Activated CD8-positive, alpha-beta memory T cell treated with anti-CD3 and anti-CD28 coated beads for 24 hours (primary cell): ENCODE measurements at places on chromosomes 12 and 14.

DNA sequence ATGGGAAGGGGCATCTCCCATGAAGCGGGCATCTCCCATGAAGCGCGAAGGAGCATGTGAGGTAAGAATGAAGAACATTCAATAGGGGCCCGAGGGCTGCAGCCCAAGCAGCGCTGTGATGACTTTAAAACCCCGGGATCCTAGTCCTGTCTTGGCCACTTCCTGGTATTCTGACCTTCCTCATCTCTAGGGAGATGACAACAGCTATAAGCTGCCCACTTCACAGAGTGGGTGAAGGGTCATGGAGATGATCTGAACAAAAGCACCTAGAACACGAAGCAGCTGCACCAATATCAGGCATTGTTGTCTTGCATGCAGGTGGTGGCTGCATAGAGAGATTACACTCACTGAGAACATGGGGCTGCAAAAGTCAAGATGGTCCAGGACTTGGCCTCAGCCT, 64.5 kb downstream of the SPTB start:
- no peak for DNase-seq

GRCh38 chr14:75077794-75078193, 8.4 kb downstream of the ZC2HC1C start:
- DNase-seq = no peak

DNA sequence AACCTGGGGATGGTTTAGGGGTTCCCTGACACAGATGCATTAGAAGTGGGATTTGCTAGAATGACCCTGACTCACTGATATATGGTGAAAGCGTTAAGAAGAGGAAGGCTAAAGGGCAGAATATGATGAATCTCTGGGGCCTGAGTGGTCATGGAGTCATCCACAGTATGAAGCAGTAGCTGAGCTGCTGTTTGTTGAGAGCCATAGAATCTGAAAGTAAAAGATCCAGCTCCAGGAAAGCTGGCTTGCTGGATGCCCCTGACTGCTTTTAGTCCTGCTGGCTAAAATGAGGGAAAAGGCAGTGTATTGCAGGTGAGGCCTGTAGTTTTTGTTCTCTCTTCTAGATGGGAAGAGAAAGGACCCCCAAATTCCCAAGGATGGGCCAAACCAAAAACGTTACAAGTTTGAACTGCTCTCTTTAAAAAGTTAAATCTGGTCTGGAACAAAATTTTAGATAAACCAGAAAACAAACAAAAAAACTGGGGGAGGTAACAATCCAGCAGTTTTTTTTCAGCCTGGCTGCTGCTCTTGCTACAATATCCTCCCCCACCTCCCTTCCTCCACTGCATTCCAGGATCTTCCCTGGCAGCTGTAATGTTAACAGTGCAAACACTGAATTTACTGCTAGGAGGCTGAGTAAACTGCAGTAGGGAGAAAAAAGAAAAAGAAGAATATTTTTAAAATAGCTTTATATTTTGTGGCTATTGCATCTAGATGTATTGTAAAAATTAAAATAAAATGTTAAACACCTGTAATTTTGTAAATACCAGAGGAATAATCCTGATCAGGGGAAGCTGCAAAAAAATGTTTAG, 16.5 kb downstream of the SEL1L start:
- DNase-seq = no peak

DNA sequence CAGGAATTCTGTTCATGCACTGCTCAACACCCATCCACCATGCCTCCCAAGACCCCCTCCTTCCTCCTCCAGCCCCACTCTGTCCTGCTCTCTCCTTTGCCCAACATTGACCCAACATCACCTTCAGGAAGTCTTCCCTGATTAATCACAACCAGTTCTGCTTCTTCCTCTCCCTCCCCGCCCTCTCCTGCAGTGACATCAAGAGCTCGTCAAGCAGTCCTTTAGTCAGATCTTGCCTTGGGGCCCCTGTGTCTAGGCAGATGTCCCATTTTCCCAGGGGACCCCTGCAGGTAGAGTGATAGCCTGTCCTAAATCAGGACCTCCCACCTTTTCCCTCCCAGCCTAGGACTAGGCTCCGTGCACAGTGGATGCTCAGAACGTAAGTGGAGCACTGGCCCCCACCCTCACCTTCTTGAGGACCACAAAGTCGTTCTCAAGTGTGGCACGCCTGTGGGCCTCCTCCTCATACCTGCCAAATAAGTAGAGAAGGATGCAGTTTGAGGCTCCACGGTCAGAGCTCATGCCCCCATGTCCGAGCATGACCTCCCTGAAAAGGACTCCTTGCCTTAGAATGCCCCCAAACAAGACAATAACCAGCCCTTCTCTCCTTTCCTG, 2.3 kb downstream of the KRT78 start:
- no peak for DNase-seq

- DNase-seq = no peak
Observed at GRCh38 chr14:74591899-74592298, 20.1 kb downstream of the LTBP2 start.

GRCh38 chr14:103541709-103542604, 13.0 kb downstream of the TRMT61A start:
- no peak for DNase-seq

GRCh38 chr12:13769966-13770365, 211.4 kb downstream of the GRIN2B start:
- no peak for DNase-seq

- no peak for DNase-seq
Observed at GRCh38 chr14:25231004-25231403, 181.1 kb upstream of the STXBP6 start.

GRCh38 chr12:95413576-95413975, 60.4 kb upstream of the METAP2 start:
- no peak for DNase-seq

DNA sequence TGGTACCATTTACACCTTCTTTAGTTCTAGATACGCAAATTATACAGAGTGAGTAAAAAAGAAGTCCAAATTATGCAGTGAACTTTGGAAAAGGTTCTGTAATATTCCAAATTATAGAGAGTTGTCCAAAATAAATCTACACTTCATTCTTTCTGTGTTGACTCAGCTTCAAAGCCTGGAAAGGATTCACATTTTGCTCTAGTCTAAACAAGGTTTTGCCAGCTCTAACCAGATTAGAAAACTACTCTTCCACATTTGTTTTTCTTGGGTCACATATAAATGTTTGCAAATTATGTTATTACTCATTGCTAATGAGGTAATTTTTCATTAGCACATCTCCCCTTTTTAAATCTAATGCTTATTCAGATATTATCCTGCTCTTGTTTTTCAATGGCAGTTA, 1562.4 kb upstream of the SEL1L start:
- no peak for DNase-seq

- DNase-seq = no peak
Observed at GRCh38 chr14:68451696-68452373, 341.0 kb downstream of the ZFP36L1 start.

GRCh38 chr14:71403656-71404055, 496.4 kb downstream of the PCNX1 start:
- no peak for DNase-seq

DNA sequence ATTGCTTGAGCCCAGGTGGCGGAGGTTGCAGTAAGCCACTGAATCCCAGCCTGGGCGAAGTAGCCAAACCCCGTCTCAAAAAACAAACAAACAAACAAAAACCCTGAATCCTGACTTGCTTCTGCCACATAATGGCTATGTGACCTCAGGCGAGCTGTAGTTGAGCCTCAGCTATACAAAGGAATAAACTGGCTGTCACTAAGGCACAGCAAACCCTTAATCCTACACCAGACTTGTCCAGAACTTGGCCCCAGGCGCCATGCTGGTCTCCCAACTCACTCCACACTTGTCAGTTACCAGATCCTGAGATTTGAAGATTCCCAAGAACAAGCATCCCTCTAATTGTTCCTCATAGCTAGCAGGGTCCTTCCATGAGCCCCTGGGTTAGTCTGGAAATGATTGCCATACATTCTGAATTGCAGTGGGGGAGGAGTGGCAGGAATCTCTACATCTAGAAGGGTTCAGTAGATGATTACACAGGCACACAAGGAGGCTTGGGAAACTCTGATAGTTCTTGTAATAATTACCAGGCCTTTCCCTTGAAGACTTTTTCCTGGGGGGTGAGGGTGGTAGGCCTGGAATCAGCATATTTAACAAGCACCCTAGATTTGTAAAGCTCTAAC, 9.9 kb downstream of the MAP3K12 start:
- no peak for DNase-seq
